ENCODE measurements at places on chromosomes 5 and 9. TPM values are rescaled to one million over a fixed set of nuclear protein-coding genes. Genes with fewer than 3 reads are reported as not detected.

DNA sequence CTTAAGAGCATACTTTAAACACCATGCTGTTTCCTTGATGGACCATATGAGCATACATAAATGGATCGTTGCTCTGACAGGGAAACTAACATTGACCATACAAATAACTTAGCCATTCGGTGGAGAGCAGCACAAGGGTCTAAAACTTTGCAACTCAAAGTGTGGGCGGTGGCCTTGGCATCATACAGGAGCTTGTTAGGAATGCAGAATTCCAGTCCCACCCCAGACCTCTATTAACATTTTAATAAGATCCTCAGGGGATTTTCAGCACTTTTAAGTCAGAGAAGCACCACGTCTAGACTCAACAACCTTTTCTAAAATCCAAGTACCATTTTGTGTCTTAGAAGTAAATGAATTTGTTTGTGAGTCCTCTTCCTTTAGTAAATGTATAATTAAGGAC lies 260.9 kb downstream of the EBF1 start:
- no peak for DNase-seq

Gene NEUROG1
- total RNA-seq: not detected

GRCh38 chr5:156693113-156693512 lies 157.0 kb upstream of the PPP1R2B start:
- DNase-seq: no peak

GRCh38 chr9:136292591-136293448 lies 11.1 kb downstream of the CCDC187 start:
- DNase-seq: no peak

Gene AQP7
- total RNA-seq: not detected

Gene ARSB
- 12.3 TPM for total RNA-seq

DNA sequence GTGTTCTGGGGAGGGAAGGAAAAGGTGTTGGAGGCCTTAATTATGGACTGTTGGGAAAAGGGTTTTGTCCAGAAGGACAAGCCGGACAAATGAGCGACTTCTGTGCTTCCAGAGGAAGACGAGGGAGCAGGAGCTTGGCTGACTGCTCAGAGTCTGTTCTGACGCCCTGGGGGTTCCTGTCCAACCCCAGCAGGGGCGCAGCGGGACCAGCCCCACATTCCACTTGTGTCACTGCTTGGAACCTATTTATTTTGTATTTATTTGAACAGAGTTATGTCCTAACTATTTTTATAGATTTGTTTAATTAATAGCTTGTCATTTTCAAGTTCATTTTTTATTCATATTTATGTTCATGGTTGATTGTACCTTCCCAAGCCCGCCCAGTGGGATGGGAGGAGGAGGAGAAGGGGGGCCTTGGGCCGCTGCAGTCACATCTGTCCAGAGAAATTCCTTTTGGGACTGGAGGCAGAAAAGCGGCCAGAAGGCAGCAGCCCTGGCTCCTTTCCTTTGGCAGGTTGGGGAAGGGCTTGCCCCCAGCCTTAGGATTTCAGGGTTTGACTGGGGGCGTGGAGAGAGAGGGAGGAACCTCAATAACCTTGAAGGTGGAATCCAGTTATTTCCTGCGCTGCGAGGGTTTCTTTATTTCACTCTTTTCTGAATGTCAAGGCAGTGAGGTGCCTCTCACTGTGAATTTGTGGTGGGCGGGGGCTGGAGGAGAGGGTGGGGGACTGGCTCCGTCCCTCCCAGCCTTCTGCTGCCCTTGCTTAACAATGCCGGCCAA lies 19.1 kb downstream of the PTGES2 start:
- DNase-seq: no peak

Measured in activated CD8-positive, alpha-beta memory T cell treated with anti-CD3 and anti-CD28 coated beads, Interleukin-2, amount 10 ng/mL, durations not matched to agents 7 days and 5 days (primary cell).